ENCODE measurements at places on chromosomes 1 and 21.
A peak's percentile ranks its signal among the peaks of the same experiment; 100 is the strongest.

DNA sequence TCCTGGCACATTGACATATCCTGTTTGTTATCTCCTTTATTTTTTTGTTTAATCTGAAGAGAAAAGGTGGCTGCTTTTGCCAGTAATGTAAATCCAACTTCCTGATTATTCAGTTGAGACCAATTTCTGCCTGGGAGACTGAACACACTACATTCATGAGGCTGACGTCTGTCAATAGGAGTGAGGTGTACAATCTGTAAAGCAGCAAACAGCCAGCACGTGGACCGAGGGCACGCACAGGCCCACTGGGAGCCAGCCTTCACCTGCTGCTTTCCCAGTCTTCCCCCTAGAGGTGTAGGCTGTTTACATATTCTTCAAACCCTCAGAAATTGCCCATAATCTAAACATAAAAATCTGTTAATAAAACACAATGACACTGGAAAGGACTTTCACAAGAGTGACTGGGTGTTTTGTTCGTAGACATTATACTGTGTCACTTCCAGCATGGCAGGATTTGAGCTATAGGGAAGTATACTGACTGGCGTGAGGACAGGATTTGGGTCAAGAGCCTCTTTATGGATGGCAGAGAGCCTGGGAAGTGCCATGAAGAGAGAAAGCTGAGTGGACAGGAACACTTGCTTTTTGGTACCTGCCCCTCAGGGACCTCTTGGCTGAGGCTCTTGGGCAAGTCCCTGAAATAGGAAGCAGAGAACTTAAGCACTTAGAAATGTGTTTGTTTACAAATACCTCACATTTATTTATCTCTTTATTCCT is 552.9 kb upstream of the CAMK1G start:
- no peak for DNase-seq

- peak; percentile 83 for DNase-seq
These were observed 93.3 kb downstream of the SSBP3 start for GRCh38 chr1:54312796-54313316.

GRCh38 chr1:8365661-8366362 is 47.9 kb downstream of the SLC45A1 start:
- no peak for DNase-seq

DNA sequence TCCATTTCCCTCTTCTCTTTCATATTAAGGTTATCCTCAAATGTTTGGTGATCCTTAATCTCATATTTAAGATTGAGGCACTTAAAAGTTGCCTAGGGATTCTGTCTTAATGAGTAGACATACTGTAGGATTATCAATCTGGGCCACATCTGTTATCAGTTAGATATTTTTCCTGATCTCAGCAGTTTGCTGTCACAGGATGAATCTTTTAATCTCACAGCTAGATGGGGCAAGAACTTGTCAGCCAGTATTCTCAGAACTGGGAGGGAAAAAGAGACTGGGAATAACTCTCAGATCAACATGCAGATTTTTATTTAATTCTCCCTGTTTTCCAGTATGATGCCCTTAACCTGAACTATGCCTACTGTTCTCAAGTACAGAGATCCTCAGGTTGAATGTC is 14.0 kb downstream of the ZNF644 start:
- no peak for DNase-seq

DNA sequence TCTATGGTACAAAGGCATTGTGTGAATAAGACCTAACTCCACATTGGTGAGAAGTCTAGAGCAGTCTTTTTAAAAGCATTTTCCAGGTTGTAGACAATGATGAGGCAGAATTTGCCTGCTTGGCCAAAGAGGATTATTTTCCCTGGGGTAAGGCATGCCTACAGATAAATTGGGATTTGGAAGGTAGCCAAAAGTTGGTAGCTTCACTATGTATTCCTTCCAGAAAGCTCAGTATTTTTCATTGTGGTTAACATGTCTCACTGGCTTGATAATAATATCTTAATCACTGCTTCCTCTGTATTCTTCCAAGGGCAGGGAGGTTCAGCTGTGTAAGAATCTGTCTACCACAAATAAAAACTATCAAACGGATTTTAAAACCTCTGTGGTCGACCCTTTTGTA is 590.8 kb upstream of the PRMT6 start:
- DNase-seq = no peak

DNA sequence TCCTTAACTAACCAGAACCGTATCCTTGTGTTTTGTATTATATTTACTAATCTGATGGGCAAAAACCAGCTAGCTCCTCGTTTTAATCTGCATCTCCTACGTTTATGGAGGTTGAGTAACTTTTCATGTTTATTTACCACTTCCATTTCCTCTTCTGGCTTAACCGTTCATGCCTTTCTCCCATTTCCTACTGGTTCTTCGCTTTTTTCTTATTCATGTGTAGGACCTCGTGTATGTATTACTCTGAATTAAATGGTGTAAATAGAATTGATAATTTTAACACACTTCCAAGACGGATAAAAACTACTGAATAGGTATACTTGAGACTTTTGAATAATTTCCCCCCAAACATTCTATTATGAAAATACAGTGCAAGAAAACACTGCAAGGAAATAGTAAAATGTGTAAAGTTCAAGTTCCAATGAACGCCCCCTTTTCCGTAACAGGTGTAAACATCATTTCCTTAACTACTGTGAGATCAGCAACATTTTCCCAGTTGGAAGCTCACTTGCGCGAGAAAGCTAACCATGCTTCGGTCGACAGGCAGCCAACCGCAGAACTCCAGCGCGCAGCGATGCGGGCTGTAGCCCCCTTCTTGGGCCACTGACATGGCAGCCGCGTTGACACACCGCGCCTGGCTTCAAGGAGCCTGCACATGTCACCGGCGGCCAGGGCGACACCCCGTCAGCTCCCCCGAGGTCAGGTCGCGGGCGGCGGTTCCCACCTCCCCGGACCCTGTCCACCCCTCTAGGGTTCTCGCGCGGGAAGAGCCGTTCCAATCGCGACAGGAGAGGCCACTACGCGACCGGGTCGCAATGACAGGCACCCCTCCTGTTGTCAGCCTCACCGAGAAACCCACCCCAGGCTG is 816 bp downstream of the EDEM3 start:
- peak; percentile 72 for DNase-seq

- DNase-seq = no peak
These were observed 25.7 kb upstream of the KCNK1 start for GRCh38 chr1:233587958-233588799.

GRCh38 chr1:114453361-114453784 is 57.6 kb downstream of the TRIM33 start:
- DNase-seq = no peak

- DNase-seq = no peak
These were observed 481.7 kb upstream of the NR5A2 start for GRCh38 chr1:199545780-199546179.

- DNase-seq = no peak
These were observed 26.9 kb downstream of the SORT1 start for GRCh38 chr1:109370712-109371340.

DNA sequence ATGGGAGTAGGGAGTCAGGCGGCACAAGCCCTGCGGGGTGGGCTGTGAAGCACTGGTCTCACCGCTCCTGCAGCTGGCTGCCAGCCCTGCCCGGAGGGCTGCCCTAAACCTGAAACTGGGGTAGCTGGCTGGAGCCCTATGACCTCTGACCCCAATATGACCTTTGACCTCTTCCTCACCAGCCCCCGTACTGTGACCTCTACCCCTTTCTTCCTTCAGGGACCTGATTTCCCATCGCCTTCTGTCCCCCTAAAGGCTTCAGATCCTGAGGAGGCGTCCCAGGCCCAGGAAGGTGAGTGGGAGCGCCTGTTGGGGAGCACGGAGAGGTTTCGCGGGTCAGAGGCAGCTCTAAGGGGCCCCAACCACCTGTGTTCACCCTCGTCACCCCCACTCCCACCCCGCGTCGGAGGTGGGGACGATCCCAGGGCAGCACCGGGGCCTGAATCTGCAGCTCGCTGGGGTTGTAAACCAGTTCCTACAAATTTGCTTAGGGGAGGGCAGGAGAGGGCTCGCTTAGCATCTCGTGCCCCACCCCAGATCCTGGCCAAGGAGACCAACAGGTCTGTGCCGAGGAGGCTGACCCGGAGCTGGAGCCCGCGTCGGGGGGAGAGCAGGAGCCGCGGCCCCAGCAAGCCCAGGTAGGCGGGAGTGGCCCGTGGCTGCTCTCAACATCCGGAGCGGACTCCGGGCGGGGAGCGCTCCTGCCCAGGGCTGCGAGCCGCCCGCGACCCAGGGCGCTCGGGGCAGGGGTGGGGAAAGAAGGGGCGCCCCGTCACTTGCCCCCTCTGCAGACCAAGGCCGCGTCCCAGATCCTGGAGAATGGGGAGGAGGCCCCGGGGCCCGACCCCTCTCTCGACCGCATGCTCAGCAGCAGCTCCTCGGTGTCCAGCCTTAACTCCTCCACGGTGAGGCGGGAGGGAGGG is 7.3 kb downstream of the SYTL1 start:
- DNase-seq = no peak

DNA sequence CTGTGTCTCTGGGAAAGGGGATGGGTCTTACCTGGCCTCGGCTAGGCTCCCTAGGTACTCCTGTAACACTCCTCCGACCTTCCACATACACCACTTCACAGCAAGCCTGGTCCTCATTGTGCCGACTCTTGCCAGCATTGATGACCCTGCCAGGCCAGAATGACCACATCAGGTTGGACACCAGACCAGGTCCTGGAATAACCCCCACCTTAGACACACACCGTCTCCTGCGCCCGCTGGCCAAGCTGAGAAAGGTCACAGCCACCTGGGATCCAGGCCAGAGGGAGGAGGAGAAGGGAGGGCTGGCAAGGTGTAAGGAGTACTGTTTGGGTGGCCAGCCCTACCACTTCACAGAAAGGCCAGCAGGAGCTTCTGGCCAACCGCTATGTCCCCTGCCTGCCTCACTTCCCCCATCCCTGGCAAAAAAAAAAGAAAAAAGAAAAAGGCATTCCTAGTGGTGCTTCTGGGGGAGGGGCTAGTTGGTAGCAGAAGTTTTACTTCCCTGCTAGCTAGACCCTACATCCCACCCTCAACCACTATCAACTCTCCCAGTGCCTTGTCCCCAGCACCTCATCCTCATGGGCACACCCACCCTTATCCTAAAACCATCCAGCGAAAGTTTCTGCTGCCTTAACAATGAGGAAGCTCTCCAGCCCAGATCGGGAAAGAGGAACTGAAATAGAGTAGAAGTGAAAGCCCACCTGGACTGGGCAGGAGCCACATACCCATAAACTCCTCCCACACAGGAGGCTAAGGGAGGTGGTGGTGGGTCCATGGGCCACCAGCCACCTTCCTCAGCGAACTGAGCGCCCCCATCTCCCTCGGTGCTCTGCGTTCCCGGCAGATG is 1.4 kb downstream of the PPM1J start:
- no peak for DNase-seq

- DNase-seq = no peak
These were observed 1.0 kb upstream of the CELA2A start for GRCh38 chr1:15455522-15455921.

- DNase-seq = no peak
These were observed 3.2 kb upstream of the ADIPOR1 start for GRCh38 chr1:202961220-202961880.

DNA sequence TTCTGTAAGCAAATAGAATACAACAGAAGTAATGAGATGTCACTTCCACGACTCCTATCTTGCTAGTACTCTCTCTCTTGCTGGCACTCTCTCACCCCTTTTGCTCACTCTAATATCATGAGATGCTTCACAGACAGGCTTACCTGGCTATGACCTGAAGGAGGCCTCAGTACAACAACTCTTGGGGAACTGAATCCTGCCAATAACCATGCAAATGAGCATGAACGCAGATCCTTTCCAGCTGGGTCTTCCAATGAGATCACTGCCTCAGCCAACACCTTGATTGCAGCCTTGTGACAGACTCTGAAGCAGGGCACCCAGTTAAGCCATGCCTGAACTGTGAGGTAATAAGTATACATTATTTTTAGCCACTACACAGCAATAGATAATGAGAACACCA is 53.1 kb upstream of the ADAR start:
- DNase-seq = no peak

GRCh38 chr1:210437781-210438180 is 109.1 kb downstream of the HHAT start:
- no peak for DNase-seq

DNA sequence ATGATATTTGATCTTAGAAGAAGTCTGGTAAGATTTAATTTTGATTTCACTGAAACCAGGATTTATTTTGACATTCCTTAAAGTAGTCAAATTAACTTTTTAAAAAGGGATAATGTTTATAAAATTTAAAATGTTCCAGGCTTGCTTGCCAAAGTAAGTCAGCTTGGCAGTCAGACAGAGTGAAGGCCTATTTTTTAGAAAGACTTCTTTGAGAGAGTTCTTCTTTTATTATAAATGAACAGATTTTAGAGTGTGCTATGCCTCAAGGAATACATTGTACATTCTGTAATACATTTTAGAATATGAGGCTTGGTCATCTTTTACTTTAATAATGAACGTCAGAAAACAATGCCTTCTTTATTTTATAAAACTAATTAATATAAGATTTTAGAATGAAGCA is 138.7 kb downstream of the DISP1 start:
- no peak for DNase-seq

DNA sequence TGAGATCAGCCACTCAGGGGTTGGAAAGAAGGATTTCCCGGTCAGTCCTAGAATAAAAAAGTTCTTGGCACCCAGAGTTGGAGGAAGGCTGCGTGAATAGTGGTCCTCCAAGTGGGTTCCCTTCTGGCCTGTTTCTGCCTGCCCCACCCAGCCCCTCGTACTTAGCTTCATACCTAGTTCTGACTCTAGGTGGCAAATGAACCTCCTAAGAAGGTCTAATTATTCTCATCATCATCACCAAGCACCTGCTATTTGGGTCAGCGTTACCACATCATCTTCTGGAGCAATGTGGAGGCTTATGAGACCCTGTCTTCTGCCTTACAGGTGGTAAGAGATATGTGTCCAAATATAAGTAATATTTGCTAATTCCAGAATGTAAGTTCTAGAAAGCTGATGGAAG is 35.9 kb upstream of the NFASC start:
- no peak for DNase-seq

DNA sequence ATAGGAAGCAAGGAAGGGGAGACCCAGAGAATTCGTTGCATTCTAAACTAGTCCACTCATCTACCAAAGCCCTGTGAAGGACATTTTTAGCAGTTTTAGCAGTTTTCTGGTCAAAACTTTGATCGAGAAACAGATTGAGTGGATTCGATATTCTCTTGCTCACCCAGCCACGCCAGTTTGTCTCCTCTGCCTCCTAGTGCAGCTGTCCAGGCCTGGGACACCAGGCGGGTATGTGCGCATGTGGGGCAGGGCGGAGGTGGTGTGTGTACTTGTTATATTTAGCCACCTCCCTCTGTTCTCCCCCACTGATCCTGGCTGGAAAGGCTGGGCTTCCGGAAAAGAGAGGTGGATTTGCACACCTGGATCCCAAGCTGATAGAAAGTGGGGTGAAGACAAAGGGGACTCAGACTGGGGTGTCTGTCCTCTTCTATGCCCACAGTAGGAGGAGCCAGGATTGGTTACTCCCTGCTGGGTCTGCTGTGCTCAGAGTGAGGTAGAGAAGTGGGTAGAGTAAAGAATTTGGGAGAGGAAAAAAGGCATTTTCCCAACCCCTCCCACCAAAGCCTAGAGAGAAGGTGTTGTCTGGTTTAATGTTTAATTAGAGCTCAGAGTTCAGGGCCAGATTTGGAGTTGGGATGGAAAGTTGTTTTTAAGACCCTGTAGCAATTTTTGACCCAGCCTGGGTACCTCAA is 3.8 kb downstream of the LMNA start:
- DNase-seq = no peak

Data from left forelimb (tissue), 1 donor.